Stimulated activated CD8-positive, alpha-beta memory T cell treated with anti-CD3 and anti-CD28 coated beads, Interleukin-12 subunit alpha, Interleukin-12 subunit beta, amount 100 ng/mL, for 1 hour (primary cell): ENCODE measurements at places on chromosomes 16 and 17.

DNA sequence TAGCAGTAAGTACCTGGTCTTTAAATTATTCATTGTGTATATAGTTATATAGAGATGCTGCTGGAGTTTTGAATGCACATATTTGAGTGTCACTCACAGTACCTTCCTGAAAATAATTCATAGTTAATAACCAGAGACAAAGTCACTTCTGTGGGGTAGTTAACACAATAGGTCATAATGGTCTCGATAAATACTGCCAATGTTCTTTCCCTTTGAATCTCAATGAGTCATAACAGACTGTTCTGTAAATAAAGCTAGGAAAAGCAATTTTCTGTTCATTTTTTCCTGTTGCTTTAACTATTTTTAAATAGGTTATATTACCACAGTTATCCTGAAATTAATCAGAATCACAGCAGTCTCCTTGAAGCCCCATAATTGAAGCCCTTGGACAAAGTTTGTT lies 87.2 kb downstream of the MAP2K4 start:
- DNase-seq = no peak

GRCh38 chr17:77391668-77392375 lies 251.1 kb downstream of the SEC14L1 start:
- no peak for DNase-seq

- DNase-seq = no peak
Observed at GRCh38 chr17:65727832-65728231, 166.4 kb upstream of the AXIN2 start.

- no peak for DNase-seq
Observed at GRCh38 chr17:74340470-74341023, 14.5 kb downstream of the KIF19 start.

DNA sequence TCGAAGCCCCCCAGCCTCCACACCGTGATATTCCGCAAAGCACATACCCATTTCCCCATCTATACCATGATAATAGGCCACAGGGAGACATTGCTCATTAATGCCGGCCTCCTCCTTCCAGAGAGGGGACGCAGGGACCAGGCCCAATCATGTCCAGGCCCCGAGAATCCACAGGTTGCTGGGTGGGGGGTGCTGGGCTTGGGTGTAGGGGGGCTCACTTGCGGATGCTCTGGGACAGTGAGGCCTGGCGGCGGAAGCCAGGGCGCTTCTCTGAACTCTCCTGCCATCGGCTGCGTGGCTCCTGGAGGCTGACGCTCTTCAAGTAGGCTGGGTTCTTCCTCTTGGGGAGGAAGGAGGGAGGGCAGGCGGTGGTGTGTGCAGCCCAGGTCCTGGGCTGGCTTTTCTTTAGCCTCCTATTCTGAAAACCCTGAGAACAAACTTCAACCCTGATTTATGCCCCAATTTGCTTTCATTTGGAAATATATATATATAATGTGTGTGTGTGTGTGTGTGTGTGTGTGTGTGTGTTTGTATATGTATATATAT lies 12.2 kb downstream of the AANAT start:
- DNase-seq = no peak

DNA sequence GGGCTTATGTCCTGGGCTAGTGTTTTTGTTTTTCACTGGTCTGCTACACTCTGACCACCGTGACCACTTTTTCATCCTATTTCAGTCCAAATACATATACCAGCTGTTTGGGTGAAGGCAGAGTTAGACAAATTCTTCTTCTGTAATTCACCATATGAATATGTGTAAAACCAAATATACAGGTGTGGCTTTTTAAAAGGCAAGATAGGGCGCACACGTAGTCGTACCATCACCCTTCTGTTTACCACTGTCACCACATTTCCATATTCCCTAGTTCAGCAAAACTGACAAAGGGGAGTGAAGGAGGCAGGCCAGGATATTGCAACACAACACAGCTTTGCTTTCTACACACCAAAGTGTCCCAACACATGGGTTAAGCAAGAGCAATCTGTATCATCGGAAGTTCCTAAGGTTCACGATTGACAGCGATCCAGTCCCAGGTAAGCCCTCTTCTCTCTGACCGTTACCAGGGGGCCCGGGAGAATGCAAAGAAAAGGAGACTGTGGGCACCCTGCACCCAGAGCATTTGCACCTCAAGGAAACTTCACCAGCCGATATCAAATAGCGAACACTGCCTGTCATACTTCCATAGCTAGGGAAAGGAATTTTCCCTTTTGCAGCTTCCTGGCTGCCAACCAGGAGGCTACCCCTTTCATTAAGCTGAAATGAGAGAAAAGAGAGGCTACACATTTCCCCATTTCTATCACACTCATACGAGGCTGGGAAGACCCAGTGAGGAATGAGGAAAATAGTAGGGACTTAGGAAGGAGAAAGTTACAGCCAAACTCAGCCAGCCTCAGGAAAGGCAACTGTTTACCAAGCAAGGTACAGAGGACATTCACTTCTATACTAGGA lies 23.1 kb downstream of the CREBBP start:
- no peak for DNase-seq
